T-cell (primary cell): ENCODE measurements at places on chromosomes 16 and 17. TPM values are rescaled to one million over a fixed set of nuclear protein-coding genes. Genes with fewer than 3 reads are reported as not detected.

The FLYWCH2 gene
- total RNA-seq = 12.1 TPM

The NPIPB13 gene
- 19.8 TPM for total RNA-seq

GRCh38 chr17:61467416-61468262 is 15.4 kb downstream of the TBX4 start:
- DNase-seq = no peak

The NPIPA2 gene
- total RNA-seq = 1.9 TPM

DNA sequence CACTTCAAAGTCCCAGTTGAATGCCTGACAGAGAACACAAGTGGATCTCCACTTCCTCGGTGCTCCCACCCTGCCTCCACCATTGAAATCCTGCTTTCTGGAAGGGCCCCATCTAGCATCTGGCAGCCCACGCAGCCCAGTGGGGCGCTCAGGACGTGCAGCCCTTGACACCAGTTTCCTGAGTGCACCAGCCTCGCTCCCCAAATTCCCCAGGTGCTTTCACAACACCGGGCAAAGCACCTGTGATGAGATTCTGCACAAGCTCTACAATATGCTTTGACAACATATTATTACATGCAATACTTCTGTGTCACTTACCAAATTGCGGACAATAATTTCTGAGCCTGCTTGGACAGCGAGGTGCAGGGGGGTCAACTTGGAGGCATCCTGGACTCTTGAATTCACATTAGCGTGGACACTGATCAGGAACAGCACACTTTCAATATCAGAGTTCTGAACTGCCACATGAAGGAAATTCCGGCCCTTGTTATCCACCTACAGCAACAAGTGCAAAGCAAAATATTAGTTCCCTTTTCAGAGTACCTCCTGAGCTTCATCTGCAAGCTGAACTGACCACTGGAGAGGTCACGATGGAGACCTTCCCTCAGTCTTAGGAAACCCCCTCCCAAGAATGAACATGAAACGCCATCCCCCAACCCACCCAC is 33.9 kb downstream of the CYB5D2 start:
- no peak for DNase-seq

DNA sequence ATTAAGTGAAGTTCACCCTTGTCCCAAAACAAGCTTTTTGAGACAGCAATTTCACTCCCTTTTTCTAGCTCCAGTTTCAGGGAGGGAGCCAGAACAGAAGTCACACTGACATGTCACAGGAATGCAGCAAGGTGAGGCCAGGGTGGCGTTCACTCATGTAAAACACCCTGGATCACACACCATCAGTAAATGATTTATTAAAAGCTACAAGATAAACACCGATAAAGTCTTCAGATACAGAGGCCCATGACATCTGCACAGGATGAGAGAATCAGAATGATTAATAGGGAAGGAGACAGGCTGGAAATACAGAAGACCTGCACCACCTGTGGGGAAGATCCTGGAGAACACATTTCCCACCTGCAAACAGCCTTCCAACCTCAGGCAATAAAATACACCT is 77.5 kb upstream of the DYNLRB2 start:
- no peak for DNase-seq

The MVD gene
- total RNA-seq = 52.3 TPM

- DNase-seq = no peak
Observed at GRCh38 chr16:53968454-53968853, 264.5 kb downstream of the FTO start.

DNA sequence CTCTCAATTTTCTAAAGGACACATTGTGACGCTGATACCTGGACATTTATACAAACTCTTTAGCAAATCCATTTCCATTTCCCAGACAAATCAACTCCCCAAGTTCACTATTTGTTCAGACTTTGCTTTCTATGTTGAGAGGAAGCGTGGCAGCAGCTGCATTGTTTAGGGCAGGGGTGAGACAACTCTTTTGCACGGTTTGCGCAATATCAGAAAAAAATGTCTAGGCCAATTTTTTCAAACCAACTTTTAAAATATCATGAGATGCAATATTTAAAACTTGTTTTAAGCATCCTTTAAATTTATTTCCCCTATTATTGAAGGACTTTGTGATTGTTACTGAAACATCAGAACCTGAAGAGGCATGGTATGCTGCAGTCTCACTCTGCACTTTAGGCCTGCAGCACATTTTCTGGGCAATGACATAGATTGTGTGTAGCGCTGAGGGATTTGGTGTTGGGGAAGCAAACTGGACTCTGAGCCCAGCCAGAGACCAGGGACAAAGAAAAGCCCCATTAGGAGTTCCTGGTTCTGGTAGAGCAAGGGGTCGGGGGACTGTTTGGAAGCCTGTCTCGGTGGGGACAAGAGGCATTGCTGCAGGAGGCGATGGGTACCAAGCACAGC is 6.4 kb upstream of the CCDC182 start:
- no peak for DNase-seq

DNA sequence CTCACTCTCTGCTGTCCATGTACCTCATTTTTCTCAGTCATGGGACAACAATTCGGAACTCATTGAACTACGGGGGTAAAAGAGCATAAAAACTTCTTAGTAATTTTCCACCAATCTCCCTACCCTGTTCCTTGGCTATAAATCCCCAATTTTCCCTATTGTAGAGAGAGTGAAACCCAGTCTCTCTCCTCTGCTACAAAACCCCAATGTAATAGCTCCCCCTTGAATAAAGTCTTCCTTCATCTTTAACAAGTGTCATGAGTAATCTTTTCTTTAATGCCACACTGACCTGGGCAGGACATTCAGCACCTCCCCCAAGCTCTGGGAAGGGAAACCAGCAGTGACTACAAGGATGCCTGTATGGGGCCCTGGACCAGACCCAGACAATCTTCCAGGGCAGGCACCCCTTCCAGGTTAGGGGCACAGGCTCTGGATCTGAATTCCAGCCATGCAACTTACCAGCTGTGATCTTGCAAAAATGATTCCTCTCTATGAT is 10.2 kb upstream of the EIF1 start:
- DNase-seq = no peak

The HP gene
- 11.3 TPM for total RNA-seq

DNA sequence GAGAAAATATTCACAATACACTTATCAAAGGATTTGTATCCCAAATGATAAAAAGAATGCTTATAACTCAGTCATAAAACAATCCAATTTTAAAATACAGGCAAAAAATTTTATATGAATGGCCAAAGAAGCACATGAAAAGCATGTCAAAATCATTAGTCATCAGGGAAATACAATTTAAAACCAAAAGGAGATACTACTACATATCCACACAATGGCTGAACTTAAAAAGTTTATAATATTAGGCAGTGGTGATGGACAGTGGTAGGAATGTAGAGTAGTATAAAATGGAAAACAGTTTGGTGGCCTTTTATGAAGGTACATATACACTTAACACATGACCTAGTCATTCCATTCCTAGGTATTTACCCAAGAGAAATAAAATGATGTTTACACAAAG is 12.2 kb downstream of the CMC2 start:
- no peak for DNase-seq

The PAFAH1B1 gene
- 113 TPM for total RNA-seq

DNA sequence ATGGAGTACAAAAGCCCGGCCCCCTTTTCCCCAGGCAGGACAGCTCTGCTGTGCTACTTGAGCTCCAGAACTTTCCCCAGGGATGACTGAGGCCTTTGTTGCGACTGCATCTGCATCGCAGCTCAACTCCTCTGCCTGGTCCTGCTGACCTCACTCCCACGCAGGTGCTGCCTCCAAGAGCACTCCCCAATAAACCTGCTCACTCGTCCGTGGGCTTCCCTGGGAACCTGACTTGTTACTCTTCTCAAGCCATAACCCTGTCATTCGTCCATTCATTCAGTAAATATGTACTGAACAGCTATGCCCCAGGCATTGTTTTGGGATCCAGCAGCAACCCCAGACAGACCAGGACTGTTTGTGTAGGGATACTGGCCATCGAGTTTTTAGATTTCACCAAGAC is 11.6 kb upstream of the RMI2 start:
- DNase-seq = no peak

DNA sequence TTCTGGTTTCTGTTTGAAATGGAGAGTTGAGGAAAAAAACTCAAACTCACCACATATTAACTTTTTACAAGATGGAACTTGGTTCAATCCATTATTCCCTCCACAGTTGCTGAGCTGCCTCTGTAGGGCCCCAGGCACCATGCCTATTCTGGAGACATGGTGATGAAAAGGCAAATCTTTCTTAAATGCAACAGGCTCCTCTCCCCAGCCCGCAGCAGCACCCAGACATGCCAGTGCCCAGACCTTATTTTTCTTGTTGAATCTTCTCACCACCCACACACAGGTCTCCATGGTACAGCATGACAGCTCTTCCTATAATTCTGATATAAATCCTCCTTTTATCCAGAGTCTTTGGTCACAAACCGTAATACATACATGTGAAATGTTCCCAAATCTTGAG is 7.6 kb downstream of the CYTH1 start:
- no peak for DNase-seq

DNA sequence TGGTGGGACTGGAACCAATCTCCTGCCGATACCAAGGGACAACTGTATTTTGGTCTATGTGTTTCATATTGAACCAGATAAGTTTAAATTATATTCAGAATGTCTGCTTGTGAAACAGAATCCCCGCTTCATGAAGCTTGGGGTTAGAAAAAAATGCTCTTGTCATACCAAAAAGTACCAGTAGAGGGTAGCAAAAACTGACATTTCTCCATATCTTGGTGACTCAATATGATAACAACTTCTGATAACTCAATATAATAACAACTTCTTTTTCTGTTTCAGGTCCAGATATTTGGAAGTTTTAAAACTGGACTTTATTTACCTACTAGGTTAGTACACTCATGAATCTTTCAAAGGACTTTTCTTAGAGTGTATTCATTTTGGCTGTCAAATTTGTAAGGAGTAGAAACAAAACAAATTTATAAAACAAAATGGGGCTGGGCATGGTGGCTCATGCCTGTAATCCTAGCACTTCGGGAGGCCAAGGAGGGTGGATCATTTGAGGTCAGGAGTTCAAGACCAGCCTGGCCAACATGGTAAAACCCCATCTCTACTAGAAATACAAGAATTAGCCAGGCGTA is 52.3 kb upstream of the ADCY7 start:
- no peak for DNase-seq

DNA sequence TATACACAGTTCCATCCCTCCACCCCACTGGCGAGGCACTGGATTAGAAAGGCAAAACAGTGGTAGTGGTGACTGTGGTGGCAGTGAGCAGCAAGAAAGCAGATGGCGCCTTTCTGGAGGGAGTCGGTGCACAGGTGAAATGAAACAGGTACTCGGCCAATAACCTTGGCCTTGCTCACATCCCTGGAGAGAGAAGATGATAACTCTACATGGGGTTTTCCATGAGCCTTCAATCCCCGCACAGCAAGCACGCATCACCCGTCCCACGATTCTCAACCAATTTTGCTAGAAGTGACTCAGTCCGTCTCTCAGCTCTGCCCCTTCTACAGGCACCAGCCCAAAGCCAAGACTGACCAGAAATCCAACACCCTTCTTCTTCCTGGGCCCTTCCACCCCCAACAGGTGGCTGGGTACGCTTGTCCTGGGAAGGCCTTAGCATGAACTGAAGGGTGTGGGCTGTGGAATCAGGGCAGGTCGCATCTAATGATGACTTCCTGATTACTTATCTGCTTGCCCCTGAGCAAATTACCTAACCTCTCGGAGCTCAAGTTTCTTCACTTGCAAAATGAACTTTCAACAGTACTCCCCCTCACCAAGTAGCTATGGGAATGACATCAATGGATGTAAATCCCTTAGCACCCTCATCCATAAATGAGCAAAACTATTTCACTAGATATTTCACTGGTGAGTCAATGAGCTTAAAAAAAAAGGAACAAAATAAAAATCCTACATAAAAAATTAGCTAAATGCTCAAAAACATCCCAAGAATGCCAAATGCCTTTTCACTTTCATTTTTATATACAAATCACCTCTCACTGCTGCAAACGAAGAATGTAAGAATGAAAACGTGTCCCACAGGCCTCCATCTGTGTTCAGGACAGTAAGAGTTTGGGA is 18.0 kb downstream of the XPO6 start:
- no peak for DNase-seq

- no peak for DNase-seq
Observed at GRCh38 chr16:12092544-12092921, 116.0 kb downstream of the SNX29 start.

The VMO1 gene
- 0.38 TPM for total RNA-seq

DNA sequence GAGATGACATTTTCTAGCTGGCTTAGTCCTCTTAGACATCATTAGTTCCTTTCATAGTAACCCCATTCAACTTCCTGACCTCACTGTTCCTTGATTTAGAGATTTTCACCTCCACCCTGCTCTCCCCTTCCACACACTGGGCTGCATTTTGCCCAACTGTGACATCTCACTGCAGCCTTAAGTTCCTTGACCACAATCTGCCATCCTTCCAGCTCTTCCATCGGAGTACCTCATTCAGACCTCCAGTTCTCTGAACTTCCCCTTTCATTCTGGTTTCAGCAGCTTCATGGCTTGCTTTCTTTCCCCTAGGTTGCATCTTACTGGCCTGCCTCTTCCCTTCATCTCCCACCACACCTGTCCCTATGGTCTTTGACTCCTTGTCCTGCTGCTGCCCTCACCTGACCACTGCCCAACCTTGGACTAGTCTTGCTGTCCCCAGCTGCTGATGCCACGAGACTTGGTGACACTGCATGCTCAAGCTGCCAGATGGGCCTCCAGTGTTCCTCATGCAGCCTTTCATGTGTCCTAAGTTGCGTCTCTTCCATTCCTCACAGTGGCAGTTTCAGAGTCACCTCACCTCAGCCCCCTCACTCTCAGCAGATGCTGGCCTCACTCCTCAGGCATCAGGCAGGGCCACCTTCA is 40.8 kb downstream of the NUP88 start:
- DNase-seq = no peak

DNA sequence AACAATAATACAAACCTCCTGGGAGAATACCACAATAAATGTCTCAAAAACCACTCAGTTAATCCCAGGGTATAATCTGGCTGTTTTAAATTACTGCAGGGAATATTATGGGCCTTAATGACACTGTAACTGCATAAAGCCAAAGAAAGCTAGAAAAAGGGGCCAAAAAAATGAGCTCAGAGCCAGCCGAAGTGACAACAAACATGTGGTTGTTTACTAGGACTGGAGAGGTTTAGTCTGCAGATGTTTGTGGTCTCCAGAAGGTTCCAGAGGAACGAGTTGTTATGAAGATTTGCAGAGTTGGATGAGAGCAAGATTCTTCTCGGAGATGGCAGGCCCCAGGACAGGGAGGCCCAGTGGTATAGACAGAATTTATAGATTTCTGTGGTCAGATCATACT is 97.1 kb upstream of the AKTIP start:
- DNase-seq = no peak

GRCh38 chr16:48499923-48500381 is 110.0 kb downstream of the N4BP1 start:
- no peak for DNase-seq

The SOX9 gene
- total RNA-seq = 0.23 TPM

The GFER gene
- 31.9 TPM for total RNA-seq

- DNase-seq = no peak
Observed at GRCh38 chr17:13240851-13241250, 223.0 kb upstream of the ELAC2 start.

The RHBDL1 gene
- total RNA-seq = 2.0 TPM

The LRRC36 gene
- not detected for total RNA-seq

- DNase-seq = no peak
Observed at GRCh38 chr16:86821895-86822294, 243.5 kb downstream of the FOXL1 start.
